ENCODE measurements at places on chromosomes 5 and 9.

- no peak for DNase-seq
Measured at GRCh38 chr9:86731511-86732063, 215.7 kb downstream of the GAS1 start.

DNA sequence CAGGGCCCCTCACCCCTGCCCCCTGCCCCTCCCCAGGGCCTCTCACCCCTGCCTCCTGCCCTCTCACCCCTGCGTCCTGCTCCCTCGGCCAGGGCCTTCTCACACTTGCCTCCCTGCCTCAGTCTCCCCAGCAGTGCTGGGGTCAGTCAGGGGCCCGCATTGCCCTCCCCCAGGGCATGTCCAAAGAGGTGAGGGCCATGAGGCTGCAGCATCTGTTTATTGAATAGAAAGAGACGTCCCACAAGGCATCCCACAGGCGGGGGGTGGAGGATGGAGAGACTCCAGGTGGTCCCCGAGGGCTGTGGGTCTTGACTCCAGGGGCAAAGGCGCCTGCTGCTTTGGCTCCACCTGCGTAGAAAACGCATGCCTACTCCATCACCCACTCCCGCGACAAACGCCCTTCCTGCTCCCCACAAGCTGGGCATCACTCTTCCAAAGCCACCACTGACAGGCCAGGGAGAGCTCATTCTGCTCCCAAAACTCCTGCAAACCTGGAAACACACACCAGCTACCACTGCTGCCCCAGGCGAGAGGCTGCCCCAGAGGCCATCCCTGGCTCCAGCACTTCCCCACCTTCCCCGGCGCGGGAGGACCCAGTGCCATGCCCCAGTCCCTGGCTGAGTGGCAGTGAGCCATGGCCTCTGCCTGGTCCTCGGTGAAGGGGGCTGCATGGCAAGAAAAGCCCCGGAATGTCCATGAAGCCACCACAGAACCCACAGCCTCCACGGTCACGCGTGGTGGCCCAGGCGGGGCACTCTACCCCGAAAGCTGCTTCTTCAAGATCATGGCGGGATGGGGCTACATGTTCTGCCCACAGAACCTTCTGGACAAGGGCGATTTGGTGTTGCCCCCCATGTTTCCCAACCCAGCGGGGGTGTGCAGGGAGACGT, 1.6 kb upstream of the LCN8 start:
- DNase-seq: no peak

DNA sequence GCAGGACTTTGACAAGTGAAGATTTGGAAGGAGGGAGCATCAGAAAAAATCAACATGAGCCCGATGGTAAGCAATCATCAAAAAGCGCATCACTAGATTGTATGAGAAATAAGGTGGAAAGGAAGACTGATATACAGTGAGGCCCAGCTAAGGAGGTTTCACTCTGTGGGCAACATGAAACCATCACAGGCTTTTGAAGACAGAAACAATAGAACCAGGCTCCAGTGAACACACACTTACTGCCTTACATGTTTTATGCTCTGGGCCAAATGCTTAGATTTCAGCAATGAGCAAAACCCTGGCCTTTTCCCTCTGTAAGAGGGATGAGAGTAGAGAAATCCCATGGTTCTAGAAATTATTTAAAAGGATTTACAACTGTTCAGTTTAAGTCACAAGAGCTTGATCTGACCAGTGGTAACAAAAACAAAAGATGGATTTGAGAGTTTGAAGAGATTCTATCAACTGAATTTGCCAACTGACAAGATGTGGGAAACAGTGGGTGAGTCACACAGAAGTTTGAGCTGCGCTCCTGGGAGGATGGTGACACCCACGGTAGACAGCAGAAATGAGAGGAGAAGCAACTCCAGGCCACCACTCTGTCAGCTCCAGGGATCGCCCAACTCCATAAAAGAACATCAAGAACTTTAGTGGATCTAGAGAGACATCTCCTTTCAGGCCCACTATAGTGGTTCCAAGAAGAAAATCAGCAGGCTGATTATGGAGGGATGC, 261.8 kb downstream of the MCTP1 start:
- no peak for DNase-seq

DNA sequence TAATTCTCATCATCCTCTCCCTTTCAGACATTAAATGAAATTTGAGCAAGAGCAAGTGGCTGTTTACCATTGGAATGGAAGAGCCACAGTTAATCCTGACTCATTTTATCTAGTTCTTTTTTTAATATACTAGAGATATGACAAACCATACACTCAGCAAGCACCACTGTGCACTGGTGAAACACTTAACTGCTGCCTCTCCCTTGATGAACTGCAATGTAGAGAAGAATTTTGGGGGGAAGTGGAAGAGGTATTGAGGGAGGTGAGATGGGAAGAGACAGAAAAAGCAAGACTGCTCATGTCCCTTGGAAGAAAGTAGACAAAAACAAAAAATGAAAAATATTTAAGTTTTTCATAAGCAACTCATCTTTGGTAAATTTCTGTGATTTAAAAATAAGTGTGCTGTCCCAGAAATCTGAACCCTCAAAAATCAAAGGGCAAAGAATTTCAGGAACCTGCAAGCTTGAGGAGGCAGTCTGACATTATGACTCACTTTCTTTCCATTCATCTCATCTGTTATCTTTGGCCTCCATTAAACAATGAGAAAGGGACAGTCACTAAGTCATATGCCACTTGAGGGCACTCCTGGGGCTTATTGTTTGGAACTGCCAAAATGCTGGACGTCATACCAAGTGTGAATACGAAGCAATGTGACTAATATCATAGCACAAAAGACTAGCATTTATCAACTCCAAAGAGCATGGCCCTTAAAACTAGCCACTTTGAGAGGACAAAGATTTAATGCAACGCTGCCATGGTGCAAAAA, 566.8 kb upstream of the DMAC1 start:
- no peak for DNase-seq

- no peak for DNase-seq
Measured at GRCh38 chr5:120988491-120988890, 524.4 kb downstream of the PRR16 start.

DNA sequence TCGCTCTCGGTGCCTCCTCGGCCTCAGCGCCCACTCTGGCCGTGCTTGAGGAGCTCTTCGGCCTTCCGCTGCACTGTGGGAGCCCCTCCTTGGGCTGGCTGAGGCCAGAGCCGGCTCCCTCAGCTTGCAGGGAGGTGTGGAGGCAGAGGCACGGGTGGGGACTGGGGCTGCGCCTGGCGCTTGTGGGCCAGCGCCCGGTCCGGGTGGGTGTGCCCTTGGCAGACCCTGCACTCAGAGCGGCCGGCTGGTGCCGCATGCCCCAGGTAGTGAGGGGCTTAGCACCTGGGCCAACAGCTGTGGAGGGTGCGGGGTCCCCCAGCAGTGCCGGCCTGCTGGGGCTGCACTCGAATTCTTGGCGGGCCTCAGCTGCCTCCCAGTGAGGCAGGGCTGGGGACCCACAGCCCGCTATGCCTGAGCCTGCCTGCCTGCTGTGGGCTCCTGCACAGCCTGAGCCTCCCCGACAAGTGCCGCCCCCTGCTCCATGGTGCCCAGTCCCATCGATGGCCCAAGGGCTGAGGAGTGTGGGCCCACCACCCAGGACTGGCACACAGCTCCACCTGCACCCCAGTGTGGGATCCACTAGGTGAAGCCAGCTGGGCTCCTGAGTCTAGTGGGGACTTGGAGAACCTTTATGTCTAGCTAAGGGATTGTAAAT, 2085.2 kb upstream of the ACO1 start:
- DNase-seq: no peak

DNA sequence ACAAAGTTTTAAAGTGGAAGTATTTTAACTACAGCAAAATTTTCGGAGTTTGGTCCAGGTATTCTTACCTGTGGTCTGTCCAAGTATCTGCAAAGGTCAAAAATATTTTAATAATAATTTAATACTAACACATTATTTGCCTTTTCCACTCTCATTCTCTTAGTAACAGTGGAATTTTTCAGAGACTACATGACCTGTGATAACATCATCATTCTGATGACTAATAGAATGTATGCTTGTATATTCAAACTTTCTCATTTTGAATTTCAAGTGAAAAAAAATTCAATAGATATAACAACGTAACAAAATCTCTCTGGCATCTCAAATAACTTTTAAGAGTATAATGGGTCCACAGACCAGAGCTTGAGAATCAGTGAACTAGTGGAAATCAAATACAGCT, 78.3 kb downstream of the FBXL17 start:
- DNase-seq: no peak

GRCh38 chr5:128566178-128566577, 28.1 kb upstream of the FBN2 start:
- DNase-seq: no peak

- DNase-seq: no peak
Measured at GRCh38 chr5:14261235-14261634, 118.1 kb downstream of the TRIO start.

- DNase-seq: no peak
Measured at GRCh38 chr9:98726735-98727134, 18.0 kb upstream of the GABBR2 start.

GRCh38 chr9:82105729-82106128, 117.2 kb downstream of the SPATA31D1 start:
- DNase-seq: no peak

GRCh38 chr5:16712178-16712577, 95.4 kb upstream of the RETREG1 start:
- DNase-seq: no peak

DNA sequence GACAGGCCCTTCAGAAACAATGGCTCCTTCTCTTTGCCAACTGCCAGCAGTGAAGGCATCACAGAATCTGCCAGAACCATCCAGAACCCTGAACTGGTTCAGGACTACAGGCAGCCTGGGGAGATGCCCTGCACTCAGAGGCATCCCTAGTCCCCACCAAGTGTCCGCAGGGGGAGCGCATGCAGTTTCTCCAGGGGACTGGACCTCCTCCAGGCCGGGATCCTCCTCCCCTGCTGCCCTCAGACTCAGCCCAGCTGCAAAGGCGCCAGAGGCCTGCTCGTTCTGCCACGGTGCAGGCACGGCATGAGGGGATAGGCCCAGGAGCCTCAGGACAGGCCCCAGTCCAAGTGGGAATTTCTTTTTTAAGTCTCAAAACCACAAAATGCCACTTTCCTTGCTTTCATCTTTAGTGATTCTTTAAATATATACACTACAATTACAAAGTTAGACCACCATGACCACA, 72.0 kb downstream of the SEMA4D start:
- no peak for DNase-seq

- DNase-seq: no peak
Measured at GRCh38 chr5:53333160-53333559, 147.3 kb upstream of the FST start.

DNA sequence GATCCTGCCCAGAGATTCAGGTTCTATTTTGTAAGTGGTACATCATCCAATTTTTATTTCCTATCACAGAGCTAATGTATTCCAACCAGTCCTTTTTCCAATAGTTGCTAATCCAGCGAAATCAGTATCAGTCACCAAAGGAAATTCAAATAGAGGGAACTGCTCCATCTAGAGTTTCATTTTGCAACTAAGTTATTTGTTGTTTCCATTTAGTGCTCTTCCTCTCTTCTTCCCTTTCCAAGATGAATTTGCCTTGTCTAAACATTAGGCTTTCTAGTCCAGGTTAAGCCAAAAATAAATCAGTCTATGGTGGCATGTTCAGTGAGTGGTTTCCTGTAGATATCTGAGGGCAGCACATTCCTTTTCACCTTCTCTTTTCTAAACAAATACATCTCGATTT, 79.8 kb upstream of the SPATA31D4 start:
- peak; percentile 16 for DNase-seq

DNA sequence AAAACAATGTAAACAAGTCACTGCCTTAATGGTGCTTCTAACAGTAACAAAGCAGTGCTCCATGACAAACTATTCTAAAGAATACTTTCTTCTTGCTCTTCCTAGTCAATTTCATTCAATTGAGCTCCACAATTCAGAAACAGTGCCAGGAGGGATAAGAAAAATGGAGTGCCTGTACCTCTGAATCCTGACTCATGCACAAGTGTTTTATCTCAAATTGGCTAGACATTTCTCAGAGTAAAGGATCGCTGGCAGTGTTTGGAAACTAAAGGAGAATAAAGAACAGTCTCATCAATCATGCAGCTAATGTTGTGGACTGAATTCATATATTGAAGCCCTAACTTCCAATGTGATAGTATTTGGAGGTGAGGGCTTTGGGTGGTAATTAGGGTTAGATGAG, 27.6 kb downstream of the SLC25A51 start:
- no peak for DNase-seq

- DNase-seq: no peak
Measured at GRCh38 chr9:126556560-126557250, 57.0 kb upstream of the LMX1B start.

GRCh38 chr5:93156566-93156965, 424.5 kb downstream of the NR2F1-AS1 start:
- DNase-seq: no peak

DNA sequence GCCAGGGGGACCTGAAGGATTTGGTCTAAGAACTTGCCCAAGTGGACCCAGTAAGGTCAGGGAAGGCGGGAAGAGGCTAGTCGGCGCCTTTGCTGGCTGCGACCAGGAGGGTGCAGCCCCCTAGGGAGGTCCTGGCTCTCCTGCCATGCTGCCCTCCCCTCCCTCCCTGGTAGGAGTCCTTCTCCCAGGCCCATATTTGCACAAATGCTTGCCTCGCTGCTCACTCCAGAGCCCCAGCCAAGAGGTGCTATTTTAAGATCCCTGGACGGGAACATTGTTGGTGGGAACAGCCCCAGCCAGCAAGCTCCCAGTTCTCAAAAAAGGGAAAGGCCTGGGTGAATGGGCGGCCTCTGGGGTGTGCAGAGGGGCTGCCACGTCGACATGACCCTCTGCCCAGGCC, 4.3 kb upstream of the IL17B start:
- no peak for DNase-seq

DNA sequence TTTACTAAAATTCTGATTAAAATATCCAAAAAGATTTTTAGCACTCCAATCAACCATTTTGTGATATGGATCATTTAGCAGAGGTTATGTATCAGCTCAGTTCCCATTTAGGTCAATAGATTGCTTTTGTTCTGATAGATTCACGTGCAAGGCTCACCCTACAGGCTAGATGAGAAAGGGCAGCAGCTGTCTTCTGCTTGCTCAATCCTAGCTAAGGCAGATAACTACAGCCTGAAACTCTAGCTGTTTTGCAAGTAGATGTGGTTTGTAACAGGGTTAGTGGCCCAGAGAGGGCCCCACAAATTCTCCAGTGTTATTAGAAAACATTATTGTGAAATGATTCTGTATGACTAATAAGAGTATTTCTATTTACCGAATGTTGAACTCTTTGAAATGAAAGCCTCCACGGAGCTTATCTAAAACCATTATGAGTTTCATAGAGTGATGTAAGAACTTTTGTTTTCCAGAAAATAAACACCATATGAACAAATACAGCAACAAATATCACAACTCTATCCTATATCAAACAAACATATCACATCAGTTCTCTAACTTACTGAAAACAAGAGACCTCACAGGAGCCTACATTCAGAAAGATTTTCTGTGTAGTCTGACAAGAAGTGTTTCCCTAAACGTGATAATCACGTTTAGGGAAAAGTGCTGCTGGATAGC, 841.9 kb upstream of the ACO1 start:
- peak; percentile 53 for DNase-seq

GRCh38 chr5:154344461-154344860, 101.3 kb upstream of the SAP30L start:
- DNase-seq: no peak

GRCh38 chr9:134294153-134295071, 31.8 kb upstream of the RXRA start:
- peak; percentile 48 for DNase-seq

- DNase-seq: no peak
Measured at GRCh38 chr5:175107865-175108264, 336.1 kb downstream of the DRD1 start.
